Endothelial cell (in vitro differentiated cells): ENCODE measurements at places on chromosomes 5 and 9.

GRCh38 chr5:124654418-124654817 lies 92.0 kb downstream of the ZNF608 start:
- DNase-seq: no peak

DNA sequence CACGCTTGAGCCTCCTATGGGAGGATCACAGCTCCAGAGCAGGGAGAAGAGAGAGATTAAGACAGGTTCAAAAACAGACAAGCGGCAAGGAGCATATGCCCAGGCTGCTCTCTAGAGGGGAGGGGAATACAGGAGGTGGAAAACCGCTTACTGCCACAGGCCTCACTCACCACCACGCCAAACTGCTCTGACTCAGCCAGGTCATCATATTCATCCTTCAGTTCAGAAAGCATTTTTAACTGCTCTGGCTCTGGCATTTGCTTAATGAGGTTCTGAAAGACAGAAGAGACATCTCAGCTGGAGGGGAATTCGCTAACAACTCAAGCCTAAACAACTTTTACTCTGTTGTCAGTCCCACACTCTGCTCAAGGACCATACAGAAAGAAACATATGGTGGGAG lies 40.1 kb downstream of the PCDHGC5 start:
- no peak for DNase-seq

GRCh38 chr5:146662229-146662628 lies 146.2 kb upstream of the GPR151 start:
- no peak for DNase-seq

DNA sequence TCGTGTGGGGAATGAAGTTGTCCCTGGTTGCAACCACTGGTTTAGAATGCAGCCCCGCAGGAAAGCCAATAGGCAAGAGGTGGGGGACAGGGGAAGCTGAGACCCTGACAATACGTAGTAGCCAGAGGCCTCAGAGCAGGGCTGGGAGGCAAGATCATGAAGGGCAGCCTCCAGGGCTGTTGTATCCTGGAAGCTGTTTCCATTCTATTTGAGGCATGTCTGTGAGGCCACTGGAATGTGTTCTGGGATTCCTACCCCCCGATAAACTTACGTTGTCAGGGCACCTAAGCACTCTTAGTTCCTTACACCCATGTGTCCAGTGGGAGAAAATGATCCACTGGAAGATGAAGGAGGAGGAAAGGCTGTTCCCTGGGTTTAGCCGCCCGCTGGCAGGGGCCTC lies 177.3 kb downstream of the CFAP90 start:
- no peak for DNase-seq

- DNase-seq: no peak
Measured at GRCh38 chr9:74765481-74765971, 122.2 kb downstream of the TRPM6 start.

DNA sequence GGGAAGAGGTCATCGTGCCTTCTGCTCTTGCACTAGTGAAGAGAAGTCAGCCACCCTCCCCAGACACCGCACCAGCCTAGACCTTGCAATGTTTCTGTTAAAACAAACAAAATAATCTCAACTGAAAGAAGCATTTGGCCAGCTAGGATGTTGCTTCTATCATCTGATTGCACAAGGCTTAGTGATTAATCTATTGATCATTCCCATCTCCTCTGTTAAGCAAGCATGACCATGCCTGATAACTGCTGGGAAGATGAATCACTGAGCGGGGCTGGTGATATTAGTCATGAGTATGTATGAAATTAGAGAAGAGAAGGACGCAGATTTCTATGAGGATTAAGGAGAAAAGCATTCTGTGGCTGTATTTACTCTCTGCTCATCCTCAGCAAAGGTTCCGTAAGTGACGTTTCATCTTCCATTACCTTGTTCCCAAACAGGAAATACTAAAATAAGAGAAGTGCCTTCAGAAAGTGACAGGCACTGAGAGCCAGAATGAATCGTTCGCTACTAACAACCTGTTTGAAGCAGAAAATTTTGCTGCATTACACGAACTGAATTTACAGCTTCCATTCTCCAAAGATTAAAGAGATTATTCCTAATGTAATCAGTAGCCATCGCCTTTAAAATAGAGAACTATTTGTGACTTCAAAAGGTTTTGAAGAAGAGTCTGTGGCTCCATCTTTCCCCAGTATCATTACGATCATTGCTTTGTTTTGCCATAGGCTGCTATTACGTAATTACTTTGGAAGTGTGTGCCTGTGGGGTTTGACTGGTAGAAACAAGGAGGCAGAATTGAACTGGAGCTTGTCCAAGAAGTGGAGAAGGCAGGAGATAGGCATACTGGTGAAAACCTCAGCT lies 219.1 kb downstream of the MED10 start:
- DNase-seq: no peak

DNA sequence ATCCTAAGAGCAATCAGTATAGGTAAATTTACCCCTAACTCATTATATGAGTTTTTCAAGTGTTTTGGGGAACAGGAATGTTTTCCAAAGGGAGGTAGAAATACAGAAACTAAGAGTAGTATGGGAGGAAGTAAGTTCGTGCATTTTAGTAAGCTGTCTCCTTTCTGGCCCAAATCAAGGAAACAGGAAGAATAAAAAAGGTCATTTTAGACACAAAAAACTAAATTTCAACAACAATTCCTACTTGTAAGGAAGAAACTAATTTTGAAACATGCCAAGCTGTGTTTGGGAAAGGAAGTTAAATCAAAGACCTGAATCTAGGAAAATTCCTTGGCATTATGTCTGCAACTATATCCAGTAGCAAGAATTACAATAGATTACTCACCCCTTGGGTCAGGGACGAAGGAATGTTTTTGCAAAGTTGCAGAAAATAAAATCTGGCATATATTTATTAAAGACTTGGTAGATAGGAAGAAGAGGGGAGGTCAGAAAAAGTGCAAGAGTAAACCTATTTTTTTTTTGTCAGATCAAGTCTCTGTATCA lies 6.5 kb upstream of the RPS6 start:
- DNase-seq: no peak

DNA sequence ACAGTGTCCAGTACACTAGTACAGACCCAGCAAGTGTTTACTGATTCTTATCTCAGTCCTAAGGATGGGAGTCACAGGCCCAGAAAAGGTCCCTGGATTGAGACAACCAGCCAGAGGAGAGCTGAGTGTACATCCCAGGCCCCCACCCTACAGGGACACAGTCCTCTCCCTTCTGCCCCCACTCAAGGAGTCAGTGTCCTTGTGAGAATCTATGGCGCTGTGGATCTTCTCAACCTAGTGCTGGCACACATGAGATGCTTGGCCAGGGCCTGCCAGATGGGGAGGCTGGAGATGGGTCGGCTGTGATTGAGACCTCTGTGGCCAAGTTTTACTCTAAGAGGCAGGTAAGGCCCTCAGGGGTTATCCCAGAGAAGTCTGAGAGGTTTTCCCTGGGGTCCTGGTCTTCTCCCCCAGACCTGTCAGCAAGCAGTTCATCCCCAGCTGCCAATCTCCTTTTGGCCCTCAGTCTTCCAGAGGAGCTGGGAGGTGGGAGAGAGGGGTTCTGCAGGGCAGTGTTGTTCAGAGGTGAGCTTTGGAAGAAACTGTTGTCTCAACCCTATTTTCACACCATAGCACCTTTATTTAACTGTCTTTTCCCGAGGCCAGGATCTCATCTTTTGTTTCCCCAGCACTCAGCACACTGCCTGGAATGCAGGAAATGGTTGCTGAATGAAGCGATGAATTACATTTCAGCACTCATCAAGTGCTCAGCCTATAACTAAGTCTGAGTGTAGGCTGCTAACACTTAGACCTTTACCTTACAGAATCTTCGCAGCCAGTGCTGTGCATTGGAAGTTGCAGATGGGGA lies 3.2 kb upstream of the NSD1 start:
- no peak for DNase-seq

DNA sequence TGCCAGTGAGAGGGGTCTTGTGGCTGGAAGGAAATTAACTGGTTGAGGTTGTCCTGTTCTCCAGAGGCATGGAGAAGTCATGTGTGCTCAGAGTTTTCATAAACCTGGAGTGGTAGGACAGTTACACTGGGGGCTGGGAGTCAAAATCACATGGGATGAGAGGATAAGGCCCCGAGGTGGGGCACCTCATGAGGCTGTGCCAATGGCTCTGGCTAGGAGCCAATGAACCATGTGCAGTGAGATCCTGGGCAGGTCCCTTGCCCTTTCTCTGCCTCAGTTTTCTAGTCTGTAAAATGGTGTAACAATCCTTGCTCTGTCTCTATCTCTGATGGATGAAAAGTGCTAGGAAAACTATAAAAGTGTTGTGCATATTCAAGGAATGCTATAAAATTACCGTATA lies 7.0 kb upstream of the SYNPO start:
- no peak for DNase-seq

- DNase-seq: no peak
Measured at GRCh38 chr5:36402512-36402906, 100.8 kb upstream of the RANBP3L start.

- no peak for DNase-seq
Measured at GRCh38 chr5:6482735-6483134, 34.1 kb downstream of the UBE2QL1 start.

DNA sequence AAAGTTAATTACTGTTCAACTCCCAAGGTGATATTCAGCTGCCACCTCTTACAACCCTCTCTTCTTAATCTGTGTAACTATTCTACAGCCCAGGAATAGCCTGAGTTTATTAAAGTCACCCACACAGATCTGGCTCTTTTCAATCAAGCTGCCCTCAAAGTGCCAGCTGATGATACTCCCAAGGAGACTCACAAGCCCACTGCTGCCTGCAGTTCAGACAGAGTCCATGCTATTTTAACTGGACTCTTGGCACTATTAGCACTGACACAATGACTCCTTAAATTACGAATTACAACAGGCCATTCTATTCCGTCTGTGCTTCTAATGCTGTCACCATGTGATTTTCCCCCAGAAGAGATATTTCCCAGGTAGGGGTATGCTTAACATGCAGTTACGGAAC lies 26.3 kb downstream of the REEP5 start:
- DNase-seq: no peak

DNA sequence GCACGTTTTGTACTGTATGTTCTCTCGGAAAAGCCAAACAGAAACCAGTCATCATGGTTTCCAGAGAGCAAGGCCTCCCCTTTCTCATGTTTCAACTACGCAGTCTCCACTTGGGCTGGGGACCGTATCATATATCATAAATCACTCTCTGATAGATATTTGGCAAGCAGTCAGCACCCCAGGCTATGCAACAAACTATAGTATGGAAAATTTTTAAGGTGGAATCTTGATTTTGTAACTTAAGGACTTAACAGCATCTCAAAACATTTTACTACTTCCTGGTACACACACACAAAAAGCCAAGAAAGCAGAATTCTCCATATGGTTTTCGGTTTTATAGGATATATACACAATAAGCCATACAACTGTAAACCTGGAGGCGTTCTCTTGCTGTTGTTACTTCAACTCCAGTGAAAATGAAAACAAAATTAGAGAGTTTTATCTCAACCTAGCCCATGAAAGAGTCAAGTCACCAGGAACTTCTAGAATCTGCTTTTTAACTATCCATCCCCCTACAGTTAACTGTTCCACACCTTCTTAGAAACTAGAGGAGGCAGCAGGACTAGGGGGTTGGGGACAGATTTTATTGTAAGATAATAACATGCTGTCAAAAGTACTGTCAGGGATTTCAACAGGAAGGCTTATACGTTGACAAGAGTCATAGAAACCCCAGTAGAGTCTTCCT lies 283.4 kb downstream of the NFIB start:
- no peak for DNase-seq

- no peak for DNase-seq
Measured at GRCh38 chr9:3478549-3478953, 47.2 kb downstream of the RFX3 start.

GRCh38 chr5:26582350-26583045 lies 455.9 kb downstream of the CDH9 start:
- no peak for DNase-seq

- no peak for DNase-seq
Measured at GRCh38 chr5:15819617-15820016, 319.6 kb downstream of the FBXL7 start.

DNA sequence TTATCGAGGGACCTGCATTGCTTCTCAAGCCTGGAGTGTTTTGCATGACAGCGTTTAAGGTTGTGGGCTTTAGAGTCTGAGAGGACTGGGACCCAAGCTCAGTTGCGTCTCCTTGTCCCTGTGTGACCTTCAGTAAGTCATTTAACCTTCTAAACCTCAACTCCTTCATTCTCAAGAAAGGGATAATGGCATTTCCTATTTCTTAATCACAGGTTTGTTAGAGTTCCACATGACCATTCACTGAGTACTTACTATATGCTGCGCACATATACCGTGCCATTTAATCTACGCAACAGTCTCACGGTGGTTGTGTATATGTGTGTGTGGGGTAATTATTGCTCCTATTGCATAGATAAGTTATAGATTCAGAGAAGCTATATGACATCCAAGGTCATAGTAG lies 76.3 kb downstream of the MACROH2A1 start:
- no peak for DNase-seq

- no peak for DNase-seq
Measured at GRCh38 chr9:124303762-124304161, 46.0 kb downstream of the NEK6 start.

DNA sequence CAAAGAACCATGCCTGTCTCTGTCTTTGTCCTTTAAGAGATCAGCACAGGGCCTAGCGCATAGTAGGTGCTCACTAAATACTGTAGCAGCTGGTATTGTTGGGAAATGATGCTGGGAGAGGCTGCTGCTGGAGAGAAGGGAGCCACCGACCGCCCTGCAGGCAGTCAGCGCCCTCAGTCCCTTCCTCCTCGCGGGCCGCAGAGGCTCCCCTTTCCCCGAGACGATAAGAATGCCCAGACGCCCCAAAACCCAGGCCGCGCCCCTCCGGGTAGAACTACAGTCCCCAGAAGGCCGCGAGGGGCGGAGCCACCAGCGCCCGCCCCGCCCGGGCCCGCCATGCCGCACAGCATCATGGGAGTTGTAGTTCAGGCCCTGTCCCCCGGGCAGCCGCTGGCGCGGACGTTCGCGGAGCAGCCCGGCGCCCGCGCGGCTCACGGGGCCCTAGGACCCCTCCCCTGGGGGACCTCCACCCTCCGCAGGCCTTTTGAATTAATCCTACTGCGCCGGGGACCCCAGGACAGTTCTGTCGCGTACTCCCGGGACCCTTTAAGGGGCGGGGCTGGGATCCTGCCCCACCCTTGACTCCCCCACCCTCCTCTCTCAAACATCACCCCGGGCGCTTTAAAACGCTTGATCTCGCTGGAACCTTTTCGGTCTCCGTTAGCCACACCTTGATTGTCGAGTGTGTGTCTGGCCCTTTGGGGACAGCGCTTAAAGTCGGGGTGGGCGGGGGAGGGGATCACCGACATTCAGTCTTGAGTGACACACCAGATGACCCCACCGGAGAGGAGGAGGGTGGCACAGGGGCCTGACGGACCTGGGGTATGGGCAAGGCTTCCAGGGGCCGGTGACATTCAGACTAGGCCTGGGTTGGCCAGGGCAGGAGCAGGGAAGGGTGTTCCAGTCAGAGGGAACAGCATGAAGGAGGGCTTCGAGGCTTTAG lies 24.8 kb upstream of the IER5L start:
- peak; percentile 88 for DNase-seq

DNA sequence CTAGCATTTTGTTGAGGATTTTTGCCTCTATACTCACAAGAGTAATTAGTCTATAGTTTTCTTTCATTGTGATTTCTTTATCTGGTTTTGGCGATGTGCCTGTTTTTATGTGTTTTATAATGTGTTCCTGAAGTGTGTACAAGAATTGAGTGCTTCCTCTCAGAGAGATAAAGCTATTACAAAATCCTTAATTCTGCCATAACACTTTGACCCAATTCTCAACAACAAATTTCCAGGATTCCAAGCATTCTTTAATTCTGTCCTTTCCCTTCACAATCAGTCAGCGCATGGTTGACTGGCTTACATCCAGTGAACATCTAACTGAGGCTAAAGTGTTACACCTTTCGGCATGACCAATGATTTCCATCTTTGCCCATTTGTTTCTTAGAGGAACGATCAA lies 282.9 kb upstream of the MVB12B start:
- no peak for DNase-seq
